Mucosa of gallbladder (tissue), 1 donor: ENCODE measurements at places on chromosomes 7 and 10.

DNA sequence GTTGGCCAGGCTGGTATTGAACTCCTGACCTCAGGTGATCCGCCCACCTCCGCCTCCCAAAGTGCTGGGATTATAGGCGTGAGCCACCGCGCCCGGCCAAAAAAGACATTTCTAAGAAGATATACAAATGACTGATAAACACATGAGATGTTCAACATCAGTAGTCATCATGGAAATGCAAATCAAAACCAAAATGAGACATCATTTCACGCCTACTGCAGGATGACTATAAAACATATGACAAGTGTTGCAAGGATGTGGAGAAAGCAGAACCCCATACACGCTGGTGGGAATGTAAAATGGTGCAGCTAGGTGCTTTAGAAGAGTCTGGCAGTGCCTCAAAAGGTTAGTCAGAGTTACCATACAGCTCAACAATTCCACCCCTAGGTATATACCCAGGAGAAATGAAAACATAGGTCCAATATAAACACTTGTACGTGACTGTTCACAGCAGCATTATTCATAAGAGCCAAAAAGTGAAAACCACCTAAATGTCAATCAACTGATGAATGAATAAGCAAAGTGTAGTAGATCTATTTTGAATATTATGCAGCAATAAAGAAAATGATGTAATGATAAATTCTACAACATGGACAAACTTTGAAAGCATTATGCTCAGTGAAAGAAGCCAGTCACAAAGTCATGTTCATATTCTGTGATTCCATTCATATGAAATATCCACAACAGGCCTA lies 24.5 kb downstream of the TMEM209 start:
- DNase-seq = no peak

GRCh38 chr7:43199371-43200160 lies 87.1 kb downstream of the HECW1 start:
- no peak for DNase-seq

- DNase-seq = no peak
Measured at GRCh38 chr10:4776234-4776638, 49.8 kb upstream of the AKR1E2 start.

DNA sequence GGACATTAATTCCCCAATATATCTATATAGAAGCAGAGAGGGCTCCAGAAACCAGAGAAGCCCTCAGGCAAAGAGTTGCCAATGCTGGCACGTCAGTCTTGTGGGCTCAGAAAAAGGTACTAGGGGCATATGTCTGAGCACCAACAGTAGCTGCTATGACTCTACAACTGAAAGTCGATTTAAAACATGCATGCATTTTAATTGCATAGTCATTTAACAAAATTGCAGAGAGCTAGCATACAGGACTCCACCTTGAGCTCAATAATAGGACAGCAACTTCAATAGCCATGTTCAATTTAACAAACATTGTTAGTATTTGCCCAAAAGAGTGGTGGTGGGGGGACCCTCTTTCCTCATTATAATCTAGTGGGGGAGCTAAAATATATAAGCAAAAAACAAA lies 126.5 kb downstream of the AMPH start:
- no peak for DNase-seq
